ENCODE measurements at places on chromosomes 2 and 18.

- DNase-seq, result no peak
Measured at GRCh38 chr2:9269695-9270360, 63.2 kb downstream of the ASAP2 start.

DNA sequence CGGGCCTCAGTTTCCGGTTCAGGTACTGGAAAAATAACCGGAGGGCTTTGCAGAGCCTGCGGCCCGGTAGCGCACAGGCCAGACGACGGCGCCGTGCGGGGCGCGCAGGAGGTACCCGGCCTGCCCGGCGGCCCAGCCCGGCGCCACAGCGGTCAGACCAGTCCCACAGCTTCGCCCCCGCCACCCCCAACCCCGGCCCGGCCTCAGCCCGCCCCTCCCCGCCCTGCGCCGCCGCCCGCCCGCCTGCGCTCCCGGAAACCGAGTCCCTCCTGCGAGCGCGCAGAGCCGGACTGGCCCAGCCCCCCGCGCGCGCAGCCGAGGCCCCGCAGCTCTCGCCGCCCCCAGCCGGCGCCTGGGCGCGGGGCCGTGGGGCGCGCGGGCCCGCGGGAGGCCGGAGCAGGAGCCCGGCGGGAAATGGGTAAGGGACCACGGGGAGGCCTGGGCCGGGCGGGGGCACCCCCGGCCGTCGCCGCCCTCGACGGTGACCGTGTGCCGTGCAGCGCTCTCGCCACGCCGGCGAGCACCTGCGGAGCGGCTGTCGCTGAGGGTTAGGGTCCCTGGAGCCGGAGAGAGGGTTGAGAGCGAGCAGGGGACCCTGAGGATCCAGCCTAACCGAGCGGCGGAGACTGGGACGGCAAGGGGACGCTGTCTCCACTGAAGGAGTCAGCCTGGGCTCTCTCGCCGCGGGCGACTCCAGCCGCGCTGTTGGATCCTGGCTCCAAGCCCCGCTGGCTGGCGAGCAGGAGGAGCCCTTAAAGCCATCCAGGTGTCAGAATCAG is 16.5 kb upstream of the PSD4 start:
- DNase-seq, result peak; percentile 60

DNA sequence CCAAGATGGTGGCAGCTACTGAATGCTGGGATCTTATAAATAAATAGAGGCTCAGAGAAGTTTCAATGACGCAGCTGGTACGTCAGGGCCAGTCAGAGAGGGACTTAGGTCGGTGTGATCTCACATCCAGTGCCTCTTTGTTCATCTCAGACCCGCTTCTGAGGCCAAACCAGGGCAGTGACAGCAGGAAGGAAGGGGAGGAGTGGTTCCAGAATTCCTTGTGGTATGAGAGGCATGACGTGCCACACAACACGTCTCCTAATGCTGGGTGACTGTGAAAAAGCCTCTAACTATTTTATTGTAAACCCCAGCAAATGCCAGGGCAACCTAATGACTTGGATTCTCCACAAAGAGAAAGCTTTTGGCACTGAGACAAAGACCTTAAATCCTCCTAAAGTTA is 423.3 kb downstream of the LPIN1 start:
- no peak for DNase-seq

GRCh38 chr2:45643095-45643494 is 8.4 kb upstream of the PRKCE start:
- no peak for DNase-seq

- no peak for DNase-seq
Measured at GRCh38 chr2:231336700-231337099, 58.8 kb upstream of the B3GNT7 start.

DNA sequence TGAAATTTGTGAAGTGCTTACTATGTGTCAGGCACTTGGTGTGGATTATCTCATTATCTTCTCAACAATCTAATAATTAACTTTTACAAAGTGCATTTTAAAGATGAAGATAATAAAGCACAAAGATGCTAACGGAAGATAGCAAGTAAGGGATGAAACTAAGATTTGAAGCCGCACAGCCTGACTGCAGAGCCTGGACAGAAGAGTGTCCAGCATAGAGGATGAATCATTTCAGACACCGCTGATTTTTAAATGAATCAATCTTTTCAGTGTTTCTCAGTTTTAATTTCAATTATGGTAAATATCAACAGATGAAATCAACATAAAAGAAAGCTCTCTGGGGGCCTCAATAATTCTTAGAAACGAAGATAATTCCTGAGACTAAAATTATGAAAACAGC is 24.5 kb upstream of the STAM2 start:
- DNase-seq, result no peak

GRCh38 chr18:59328683-59329082 is 10.2 kb upstream of the CPLX4 start:
- DNase-seq, result no peak

DNA sequence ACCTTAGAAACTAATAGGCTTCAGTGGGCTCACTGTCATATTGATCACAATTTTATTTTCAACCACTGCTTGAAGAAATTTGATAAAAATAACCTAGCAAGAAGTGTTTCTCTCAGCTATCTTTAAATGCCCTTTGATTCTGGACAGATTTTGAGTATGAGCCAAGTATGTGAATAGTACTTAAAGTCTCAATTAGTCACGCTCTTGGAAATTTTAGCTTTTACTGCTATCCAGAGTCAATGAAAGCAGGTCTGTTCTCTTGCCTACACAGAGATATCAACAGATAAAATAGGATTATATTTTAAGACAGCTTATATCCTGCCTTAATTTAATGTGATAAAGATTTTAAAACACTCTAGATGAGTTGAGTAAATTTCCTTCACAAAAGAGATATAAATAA is 337.3 kb downstream of the CBLN2 start:
- DNase-seq, result no peak

GRCh38 chr2:190351955-190352354 is 8.6 kb downstream of the INPP1 start:
- no peak for DNase-seq

DNA sequence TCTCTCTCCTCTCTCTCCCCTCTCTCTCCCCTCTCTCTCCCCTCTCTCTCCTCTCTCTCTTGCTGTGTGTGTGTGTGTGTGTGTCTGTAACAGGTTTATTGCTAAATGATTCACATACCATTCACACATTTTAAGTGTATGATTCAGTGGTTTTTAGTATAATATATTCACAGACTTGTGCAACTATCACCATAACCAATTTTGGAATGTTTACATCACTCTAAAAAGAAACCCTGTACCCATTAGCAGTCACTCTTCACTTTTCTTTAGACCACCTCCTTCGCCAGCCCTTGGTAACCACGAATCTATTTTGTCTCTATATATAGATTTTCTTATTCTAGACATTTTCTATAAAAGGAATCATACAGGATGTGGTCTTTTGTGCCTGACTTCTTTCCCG is 11.4 kb downstream of the THNSL2 start:
- no peak for DNase-seq

DNA sequence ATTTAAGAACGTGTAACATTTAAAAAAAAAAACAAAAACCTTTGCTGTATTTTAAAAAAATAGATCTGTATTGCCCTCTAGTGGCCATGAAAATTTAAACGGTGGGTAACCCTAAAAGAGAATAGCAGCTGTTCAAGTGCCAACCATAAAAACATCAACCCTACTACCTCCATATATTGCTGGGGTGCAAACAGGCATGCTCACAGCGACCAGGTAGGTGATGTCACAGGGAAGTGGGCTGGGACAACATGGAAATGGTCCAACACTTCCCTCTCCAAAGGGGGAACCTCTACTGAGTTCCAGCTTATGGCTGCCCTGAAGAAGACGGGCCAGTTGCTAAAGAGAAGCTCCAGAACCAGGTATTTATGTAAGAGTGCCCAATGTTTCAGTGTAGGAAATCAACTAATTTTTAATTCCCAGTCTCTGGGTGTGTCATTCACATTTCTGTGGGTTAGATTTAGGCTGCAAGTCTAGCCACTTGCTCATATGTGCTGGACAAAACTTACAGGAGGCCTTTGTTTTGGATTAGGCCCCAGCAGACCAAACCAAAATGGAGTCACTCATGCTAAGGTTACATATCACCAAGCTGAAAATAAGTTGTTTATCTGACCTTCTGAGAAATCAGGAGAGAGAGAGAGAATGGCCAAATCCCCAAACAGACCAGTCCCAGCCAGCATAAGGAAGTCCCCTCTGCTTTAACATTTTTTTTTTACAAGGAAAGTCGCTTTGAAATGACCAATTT is 54.5 kb downstream of the SKA1 start:
- no peak for DNase-seq

- no peak for DNase-seq
Measured at GRCh38 chr18:68034296-68034695, 517.8 kb upstream of the DSEL start.

DNA sequence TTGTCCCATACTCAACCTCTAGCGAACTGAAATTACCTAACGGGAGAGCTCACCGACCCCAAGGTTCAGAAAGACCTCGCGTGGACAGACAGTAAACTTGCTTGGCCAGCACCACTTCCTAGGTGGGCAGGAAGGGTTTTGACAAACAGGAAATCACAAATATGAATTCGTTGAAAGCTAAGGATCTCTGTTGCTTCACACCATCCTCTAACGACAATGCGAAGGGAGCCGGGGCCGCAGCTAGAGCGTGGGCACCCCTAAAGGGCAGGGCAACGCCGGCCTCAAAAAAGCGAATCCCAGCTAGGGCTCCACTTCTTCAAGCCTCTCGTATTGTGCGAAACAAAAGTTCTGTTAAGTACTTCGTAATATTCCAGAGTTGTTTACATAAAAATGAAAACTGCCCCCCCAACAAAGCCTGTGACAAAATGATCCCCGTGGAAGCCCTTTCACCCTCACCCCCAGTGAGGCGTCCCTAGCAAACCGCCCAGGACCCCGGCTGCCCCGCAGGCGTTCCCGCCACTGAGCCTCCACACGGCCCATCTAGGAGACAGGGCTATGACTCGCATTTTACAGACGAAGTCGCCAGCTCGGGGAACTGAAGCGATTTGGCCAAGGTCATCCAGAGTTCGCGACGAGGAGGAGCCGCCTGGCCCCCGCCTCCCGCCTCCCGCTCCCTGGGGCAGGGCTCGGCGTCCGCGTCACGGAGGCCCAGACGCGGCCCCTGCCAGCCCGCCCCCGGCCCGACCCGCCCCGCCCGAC is 548 bp downstream of the KANSL3 start:
- peak; percentile 81 for DNase-seq

- no peak for DNase-seq
Measured at GRCh38 chr2:3314626-3315025, 63.0 kb downstream of the EIPR1 start.

DNA sequence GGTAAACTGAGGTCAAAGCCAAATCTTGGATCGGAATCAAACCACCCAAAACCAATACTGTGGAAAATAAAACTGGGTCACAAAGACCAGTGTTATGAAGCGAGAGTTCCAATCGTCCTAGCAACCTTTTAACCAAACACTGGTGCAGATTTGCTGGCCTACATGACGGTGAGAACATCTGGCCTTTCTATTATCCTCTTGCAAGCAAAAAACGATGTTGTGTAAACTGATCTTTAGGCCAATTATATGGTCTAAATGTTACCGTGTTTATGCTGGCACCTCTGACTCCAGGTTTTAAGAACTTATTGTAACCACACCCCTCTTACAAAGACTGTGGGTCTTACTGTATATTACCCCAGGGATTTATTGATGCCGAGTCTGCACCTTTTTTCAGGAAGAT is 145.9 kb downstream of the GFPT1 start:
- DNase-seq, result no peak

DNA sequence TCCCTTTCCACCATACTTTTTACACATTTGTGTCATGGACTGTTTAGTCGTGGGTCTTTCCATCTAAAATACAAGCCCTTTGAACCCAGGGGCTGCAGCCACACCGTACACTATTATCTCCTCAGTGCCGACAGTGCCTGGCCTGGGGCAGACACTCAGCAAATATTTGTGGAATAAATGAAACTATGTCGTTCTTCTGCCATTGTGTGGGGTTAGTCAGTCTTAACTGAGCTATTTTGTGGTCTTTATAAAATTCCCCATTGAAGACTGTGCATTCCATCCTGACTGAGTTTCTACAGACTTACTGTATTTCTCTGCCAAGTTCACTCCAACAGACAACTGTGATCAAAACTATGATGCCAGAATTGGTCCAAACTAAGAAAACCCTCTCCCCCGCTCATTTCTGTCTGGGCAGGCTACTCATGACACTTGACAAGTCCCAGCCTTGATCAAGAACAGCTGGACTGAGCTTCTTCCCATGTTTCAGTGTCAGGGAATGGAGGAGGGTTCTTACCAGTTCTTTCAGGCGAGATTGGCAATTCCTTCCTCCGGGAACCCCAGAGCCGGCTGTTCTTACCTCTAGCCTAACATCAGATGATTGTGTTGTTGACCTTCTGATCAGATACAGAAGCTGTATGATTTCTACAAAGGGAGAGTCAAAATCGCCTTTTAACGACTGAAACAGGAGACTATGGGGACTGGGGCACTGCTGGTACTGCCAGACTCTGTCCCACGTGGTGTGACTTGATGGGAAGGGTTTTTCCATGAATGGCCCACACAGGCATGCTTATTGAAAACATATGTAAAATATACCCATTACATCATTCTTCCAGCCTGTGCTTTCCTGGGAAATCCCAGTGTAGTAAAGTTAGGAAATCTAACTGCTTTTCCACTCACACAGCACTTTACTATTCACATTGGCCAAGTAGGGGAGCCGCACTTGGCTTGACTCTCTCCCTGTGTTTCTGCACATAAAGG is 77.4 kb upstream of the NPAS2 start:
- no peak for DNase-seq

GRCh38 chr18:4906856-4907255 is 290.2 kb downstream of the AKAIN1 start:
- DNase-seq, result no peak

- no peak for DNase-seq
Measured at GRCh38 chr18:66749030-66749429, 145.1 kb upstream of the CDH19 start.

DNA sequence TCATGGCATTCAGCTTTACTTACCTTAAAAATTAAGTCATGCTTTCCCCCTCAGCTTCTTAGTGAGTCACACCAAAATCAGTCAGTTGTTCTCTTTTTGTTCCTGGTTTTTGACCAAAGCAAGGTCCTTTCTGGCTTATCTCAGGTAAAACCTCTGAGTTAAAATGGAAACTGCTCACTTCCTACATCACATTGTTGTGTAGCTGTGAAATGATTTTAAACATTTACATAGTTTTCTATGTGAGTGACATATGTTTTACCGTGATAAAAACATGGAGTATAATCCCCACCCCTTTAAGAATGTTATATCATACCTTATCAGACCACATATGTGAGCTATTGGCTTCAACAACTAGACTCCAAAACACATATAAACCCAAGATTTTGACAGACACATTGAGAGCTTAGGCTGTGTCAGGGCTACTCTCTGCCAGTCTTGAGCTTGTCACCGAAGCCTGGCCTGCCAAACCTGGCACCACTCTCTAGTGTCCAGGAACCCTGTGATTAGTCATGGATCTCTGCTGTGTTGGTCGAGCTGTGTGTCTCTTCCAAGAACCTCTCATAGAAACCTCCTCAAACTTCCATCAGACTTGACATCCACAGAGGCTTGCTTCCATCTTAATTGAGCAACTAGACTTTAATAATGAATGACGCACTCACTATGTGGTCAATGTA is 294.5 kb upstream of the FBXO11 start:
- DNase-seq, result no peak

- DNase-seq, result no peak
Measured at GRCh38 chr2:216648105-216648504, 14.9 kb downstream of the IGFBP2 start.

GRCh38 chr18:9743200-9744016 is 35.3 kb downstream of the RAB31 start:
- no peak for DNase-seq
